Muscle of back (tissue), 13 donors: ENCODE measurements at places on chromosomes 2 and 18. TPM values are rescaled to one million over a fixed set of nuclear protein-coding genes. Genes with fewer than 3 reads are reported as not detected.

DNA sequence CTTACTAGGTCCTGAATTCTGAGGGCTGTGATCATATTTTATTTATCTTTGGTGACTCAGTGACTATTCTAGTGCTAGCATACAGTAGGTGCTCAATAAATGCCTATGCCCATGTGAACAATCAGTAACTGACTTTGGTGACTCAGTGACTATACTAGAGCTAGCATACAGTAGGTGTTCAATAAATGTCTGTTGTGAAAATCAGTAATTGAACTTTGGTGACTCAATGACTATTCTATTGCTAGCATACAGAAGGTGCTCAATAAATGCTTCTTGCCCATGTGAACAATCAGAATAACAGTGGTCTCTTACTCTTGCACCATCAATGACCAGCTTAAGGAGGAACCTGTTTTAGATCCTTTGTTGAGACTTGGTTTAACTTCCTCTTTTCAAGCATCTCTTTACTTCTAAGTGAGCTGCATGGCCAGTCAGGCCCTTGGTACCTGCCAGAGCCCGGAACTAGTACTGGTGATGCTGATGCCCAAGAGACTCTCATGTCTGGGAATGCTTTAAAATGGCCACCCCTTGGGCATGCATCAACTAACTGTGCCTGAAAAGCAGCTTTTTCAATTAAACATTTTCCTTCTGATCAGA is 214.9 kb upstream of the SPRED2 start:
- DNase-seq: no peak

ANO7 gene
- 1.0 TPM for polyA plus RNA-seq

CHRND gene
- 133 TPM for polyA plus RNA-seq

KIAA2012 gene
- polyA plus RNA-seq: 0.19 TPM

TPRKB gene
- 43.7 TPM for polyA plus RNA-seq
